ENCODE measurements at places on chromosomes 6 and 20.

DNA sequence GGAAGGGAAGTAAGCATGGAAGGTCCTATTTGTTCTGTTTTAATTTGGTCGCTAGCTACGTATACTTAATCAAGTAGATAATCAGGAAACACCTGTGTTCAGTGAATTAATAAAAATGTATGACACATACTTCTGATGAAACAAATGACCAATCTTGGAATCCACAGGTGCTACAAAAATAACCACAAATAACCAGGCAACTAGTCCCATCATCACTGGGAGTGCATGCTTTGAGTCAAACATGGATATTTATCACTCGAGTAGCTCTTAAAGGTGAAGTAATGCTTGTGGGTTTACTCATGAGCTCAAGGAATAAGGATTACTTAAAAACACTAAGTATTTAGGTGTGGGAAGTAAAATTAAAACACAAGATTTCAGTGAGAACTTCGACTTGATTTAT lies 285.6 kb upstream of the ID4 start:
- DNase-seq: no peak

- DNase-seq: no peak
These were observed 14.6 kb upstream of the ZMYND8 start for GRCh38 chr20:47370850-47371782.

GRCh38 chr6:157148391-157149323 lies 174.7 kb downstream of the TMEM242 start:
- DNase-seq: no peak

GRCh38 chr6:130620338-130620781 lies 206.8 kb upstream of the SMLR1 start:
- DNase-seq: no peak
